ENCODE measurements at places on chromosomes 7 and 10.

DNA sequence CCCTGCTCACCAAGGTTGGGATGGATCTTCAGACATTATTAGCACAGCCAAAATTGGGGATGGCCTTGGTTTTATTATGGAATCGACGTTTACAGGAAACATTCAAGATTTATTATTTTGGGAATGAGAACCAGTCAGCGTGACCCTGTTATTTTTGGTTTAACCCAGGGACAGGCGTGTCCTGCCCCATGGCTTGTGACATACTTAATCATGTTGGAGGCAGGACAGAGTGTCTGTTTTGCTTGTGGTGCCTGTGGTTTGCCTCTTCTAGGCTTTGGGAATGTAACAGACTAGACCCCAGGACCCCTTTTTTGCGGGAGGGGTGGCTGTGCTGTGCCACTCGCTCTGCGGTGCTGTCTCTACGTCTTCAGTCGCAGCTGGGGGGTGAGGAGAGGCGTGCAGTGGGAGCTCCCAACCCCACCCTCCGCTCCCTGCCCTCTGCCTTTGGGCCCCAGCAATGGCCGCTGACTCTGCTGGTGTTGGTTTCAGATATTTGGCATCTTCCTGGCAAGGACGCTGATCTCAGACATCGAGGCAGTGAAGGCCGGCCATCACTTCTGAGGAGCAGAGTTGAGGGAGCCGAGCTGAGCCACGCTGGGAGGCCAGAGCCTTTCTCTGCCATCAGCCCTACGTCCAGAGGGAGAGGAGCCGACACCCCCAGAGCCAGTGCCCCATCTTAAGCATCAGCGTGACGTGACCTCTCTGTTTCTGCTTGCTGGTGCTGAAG is 20.1 kb upstream of the SH2D4B start:
- DNase-seq: no peak

DNA sequence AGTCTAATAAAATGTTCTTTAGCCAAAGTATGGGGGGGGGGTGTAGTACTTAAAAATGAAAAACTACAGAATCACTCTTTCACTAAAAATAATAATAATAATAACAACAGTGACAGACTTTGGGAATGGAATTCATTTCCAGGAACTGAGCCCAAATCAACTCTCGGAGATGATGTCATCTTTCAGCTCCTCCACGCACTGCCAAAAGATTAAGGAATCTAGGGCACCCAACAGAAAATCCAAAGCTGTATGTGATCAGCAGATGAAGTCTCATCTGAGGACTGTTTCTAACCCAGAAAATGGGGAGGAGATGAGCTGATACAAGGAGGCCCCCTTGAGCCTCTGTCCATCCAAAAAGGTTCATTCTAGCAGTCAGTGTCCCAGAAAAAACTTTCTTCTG is 54.5 kb downstream of the GRB10 start:
- DNase-seq: no peak

GRCh38 chr7:19558527-19558926 is 150.3 kb downstream of the POLR1F start:
- DNase-seq: no peak

DNA sequence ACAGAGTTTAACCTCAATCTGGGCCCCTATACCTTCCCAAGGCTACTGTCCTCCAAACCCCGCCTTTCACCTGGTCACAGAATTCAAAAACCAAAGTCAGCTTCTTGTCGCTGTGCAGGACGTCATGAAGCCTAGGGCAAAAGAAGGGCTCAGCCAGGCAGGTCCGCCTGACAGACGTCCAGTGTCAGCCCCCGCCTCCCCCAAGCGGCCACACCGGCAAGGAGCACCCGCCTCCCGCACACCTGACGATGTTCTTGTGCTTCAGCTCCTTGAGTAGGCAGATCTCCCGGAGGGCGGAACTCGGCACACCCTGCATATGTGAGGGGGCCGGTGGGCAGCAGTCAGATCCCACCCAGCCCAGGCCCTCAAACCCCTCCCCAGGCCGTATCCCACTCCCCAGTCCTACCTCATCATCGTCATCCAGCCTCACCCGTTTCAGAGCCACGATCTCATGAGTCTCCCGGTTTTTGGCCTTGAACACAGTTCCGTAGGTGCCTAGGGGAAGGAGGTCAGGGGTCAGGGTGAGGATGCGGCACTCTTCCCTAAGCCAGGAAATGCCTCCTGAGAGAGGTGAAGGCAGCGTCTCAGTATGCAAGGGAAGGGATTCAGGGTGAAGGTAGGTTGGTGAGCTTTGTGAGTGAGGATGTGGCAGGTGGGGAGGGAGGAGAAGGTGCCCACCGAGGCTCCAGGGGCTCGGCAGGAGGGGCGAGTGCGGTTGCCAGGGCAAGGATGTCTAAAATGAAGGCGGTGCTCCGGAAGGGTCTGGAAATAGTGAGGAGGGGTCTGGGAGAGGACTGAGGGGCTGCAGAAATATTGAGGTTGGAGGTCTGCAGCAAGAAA is 811 bp downstream of the CDK5 start:
- DNase-seq: no peak

DNA sequence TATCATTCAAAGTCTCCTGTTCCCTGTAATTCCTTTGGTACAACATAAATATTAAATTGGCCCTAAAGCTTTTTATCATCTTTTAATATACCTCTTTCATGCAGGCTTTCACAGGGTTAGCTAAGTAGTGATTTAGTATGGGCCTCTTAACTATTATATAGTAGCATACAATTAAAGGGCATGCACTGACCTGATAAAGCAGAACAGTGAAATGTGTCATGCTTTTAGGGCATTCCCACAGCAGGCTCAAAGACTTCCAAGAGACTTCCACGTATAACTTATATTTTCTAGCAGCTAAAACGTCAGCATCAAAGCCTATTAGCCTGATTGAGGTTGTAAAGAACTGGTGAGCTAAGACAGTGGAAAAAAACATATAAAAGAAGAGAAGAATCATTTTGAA is 35.3 kb downstream of the SAMD8 start:
- DNase-seq: no peak

GRCh38 chr10:32059472-32059871 is 3.2 kb upstream of the KIF5B start:
- DNase-seq: no peak

DNA sequence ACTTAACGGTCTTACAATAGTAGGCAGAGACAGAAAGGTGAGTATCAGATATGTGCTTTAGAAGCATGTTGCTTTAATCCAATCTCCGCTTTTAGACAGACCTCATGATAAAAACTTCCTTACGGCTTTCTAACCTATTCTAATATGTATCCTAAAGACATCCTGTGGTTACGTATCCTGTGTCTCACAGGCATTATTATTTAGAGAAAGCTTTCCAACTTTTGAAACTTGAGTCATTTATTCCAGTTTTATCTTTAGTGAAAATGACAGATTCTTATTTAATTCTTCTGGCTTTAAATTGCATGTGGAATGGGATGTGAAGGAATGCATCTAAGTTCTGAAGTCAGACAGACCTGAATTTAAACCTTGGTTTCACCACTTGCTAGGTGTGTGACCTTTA is 118.9 kb downstream of the OTUD1 start:
- no peak for DNase-seq

GRCh38 chr7:112869111-112869774 is 79.0 kb upstream of the TMEM168 start:
- DNase-seq: peak; percentile 18

- no peak for DNase-seq
These were observed 53.2 kb downstream of the STK17A start for GRCh38 chr7:43636093-43636492.

DNA sequence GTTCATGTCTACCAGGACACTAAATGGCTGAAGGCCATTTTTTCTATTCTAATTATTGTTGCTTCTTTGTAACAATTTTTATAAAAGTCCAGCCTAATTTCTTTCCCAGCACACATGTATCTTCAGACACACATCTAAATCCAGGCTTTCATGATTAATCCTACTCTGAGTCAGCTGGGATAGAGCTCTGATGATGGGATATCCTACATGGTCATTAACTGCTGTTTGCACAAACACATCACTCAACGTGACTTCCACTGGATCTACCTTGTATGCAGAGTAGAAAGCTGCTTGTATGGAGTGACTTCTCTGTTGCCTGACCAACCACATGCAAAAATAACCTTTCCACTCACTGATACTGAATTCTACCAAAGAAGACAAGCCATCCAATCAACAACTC is 260.9 kb downstream of the AHR start:
- DNase-seq: no peak
